ENCODE measurements at places on chromosomes 1 and 21. TPM values are rescaled to one million over a fixed set of nuclear protein-coding genes. Genes with fewer than 3 reads are reported as not detected.

DNA sequence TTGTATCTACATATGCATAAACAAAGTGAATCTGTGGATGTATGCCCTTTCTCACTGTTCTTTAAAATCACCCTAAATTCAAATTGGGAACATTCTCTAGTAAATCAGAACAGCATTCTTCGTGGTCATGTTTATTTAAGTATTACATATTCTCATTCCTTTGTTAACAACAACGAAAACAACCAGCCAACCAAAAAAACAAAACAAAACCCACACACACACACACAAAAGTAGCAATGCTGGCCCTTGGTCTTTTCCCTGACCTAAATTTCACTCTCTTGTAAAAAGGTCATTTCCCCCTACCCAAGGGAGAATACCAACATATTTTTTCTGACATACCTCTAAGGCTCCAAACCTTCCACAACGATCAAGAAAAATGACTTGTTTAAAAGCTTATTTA lies 102.6 kb downstream of the NRIP1 start:
- no peak for DNase-seq

GRCh38 chr1:161335796-161336195 lies 21.6 kb downstream of the SDHC start:
- DNase-seq, result no peak

GRCh38 chr1:40090652-40091355 lies 6.2 kb downstream of the PPT1 start:
- no peak for DNase-seq

The LYPD8 gene
- total RNA-seq, result 5.1 TPM

The C4BPA gene
- total RNA-seq, result not detected

DNA sequence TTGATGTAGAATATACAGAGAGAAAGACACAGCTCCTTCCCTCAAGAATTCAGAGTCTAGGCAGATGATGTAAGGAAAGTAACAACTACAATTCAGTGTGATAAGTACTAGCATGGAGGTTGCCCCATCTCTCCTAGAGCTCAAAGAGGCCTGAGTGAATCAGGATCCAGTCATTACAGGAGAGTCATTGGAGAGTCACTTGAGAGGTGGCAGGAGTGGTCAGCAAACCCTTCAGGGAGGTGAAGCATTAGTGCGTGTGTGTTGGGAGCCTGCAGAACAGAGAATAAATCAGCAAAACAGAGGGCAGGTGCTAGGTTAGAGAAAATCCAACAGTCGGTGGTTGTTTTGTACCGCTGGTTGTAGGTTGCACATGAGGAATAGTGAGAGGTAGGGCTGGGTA lies 46.1 kb downstream of the GRIK1 start:
- no peak for DNase-seq

DNA sequence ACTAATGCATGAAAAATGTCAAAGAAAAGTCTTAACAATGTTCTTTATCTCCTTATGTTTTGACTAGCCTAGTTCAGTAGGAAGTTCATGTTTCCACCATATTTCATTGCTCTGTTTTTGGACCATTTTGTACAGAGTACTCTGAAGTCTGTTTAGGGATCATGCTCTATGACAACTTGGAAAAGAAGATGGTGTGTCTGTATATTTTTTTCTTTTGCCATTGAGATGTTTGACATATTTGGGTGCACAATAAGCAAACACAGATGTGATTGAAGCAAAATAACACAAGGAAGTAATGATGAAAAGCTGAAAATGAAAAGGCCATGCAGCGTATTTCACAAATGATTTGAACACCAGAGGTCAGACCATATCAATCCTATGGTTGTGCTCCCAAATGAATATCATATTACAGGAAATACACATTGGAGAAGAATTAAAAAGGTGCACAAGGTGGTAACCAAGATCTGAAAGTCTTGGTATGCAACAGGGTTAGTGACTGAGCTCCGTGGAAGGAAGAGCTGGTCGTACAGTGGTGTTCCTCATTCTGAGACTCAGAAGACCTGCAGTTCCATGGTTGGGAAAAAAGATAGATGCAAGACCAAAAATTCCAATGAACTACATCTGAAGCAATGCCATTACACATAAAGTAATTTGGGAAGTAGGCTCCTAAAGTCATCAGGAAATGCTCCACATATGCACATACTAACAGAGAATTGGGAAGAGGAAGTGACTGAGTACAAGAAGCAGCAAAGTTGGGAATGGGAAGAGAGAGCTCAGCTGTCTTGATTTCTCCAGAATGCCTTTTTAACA lies 463.5 kb downstream of the LMO4 start:
- no peak for DNase-seq

- DNase-seq, result no peak
Observed at GRCh38 chr1:30920827-30921226, 12.3 kb upstream of the SDC3 start.

The EPS8L3 gene
- total RNA-seq, result not detected

GRCh38 chr1:243712941-243713340 lies 137.1 kb downstream of the AKT3 start:
- DNase-seq, result no peak

DNA sequence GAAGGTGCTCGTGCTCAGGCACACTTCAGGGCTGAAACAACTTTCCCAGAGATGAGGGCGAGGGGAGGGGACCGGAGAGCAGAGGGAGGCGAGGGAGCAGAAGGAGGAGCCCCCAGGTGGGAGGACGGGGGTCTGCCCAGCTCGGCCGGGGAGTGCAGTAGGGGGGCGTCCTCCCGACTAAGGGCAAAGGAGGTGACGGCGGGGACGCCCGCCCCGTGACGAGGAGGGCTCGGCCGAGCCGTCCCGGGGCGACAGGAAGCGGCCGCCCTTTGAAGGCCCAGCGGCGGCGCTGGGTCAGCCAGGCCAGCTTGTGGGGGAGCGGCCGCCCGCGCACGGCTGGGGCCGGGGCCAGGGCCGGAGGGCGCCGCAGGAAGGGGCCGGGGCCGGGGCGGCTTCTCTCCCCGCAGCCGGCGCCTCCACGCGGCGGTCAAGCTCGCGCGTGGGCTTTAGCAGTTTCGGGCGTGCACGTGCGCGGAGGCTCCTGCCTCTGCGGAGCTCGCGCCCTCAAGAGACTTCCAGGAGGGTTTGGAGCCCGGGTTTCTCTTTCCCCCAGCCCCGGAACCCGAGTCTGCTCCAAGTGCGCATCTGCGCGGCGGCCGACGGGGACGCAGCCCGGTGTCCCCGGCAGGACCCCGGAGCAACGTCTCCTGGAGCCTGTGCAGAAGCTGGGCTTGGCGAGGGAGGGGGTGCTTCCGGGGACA lies 100.8 kb upstream of the SLC45A1 start:
- no peak for DNase-seq

GRCh38 chr1:216682752-216683151 lies 40.5 kb downstream of the ESRRG start:
- no peak for DNase-seq

DNA sequence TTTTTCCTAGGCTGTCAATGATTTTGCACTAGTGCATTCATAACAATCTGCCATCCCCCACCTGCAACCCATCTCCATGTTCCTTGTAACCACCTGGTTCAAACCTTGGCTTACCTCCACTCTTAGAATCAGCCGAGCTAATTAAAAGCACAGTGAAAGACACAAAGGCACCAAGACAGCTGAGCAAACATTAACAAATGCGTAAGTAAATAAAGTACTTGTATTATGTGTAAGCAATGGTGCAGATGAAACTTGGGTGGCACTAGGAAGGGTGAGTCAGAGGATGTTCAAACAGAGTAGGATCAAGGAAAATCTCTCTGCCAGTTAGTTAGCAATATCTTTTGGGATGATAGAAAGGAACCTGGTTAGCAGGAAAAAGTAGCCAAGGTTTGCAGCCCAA lies 5.1 kb upstream of the FOXJ3 start:
- peak; percentile 81 for DNase-seq

The GDAP2 gene
- total RNA-seq, result 19.5 TPM

DNA sequence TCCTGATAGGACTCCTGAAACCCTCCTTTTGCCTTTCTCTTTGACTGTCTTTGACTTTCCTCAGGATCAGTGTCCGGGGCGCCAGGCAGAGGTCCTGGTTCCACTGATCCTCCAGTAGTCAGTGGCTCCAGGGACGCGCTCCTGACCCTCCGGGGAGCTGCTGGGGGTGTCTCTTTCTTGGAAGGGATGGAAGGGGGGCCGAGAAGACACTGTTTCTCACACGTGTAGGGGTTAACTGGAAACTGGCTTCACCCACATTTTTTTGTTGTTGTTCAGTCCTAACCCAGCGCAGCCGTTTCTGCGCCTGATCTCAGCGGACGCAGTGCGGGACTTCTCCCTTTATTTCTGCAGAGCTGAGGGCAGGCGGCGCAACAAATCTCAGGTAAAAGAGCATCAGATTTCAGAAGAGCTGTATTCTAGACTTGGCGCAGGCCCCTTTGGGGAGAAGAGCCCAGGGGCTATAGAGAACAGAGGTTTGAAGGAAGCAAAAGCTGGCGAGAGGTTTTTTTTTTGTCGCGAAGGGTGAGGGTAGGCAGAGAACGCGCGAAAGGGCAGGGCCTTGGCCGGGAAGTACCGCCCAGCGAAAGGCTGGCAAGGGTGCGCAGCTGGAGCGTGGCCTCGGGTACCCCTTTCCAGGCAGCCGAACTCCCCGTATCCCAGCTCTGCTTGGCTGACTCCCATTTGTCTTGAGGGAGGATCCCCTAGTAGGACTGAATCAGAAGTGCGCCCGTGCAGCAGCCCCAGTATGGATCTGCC lies 4.3 kb upstream of the LHX9 start:
- no peak for DNase-seq

- DNase-seq, result no peak
Observed at GRCh38 chr1:157862114-157863070, 20.8 kb upstream of the CD5L start.

- no peak for DNase-seq
Observed at GRCh38 chr21:41664881-41665765, 101.7 kb downstream of the RIPK4 start.

GRCh38 chr1:151994956-151995355 lies 1.3 kb upstream of the S100A10 start:
- DNase-seq, result peak; percentile 87

GRCh38 chr1:150280138-150280707 lies 2.1 kb upstream of the CIART start:
- no peak for DNase-seq

GRCh38 chr1:197264936-197265567 lies 3.0 kb upstream of the CRB1 start:
- no peak for DNase-seq

DNA sequence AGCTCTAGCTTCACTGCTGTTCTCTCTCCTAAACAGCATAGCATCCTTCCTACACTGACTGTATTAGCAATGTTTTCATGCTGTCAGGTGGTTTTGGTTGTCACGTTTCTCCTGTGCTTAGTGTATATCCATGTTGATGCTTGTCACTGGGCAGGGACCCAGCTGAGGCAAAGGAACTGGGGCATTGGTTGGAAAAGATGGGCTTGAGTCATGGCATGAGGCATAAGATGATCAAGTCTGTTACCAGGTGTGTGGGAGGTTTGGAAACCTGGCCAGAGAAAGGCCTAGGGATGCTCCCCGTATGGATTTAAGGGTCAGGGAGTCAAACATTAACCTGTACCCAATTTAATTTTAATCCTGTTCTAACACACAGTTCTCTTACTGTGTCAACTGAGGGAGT lies 69.6 kb downstream of the OSBPL9 start:
- no peak for DNase-seq

DNA sequence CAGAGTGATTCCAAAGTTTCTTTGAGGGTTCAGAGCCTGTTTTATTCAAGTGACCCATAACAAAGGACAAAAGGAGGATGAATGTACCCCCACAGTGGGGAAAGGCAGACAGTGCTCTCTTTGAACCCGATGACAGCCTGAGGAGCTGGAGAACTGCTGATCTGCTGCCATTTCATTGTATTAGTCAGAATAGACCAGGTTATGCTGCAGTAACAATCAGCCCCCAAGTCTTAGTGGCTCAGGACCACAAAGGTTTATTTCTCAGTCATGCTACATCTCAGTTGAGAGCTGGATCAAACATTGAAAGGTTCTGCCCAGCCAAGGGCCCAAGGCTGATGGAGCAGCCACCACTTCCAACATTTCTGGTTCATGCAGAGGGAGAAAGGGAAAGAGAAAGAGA lies 88.9 kb downstream of the HUNK start:
- no peak for DNase-seq

The IVL gene
- total RNA-seq, result not detected

DNA sequence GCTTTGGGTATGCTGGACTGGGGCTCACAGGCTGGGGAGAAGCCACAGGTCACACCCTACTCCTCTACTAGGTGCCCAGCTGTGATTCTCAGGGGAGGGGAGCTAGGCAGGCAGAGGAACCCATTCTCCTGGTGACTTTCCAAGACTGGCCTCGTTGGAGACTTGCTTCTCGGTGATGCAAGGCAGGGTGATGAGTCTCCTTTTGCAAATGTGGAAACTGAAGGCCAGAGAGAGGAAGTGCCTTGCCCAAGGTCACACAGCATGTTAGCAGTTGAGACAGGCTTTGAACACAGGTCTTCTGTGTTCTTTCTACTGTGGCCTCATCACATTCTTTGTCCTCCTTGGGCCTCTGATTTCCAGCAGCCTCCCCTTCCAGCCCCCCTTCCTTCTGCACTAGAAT lies 20.5 kb upstream of the C1QA start:
- DNase-seq, result no peak
